ENCODE measurements at places on chromosomes 7 and 10. TPM values are rescaled to one million over a fixed set of nuclear protein-coding genes. Genes with fewer than 3 reads are reported as not detected.

The RNF133 gene
- total RNA-seq = not detected

The CLDN4 gene
- total RNA-seq = 4.6 TPM

The CYREN gene
- total RNA-seq = 73.5 TPM

The RAMP3 gene
- not detected for total RNA-seq

The HYAL4 gene
- total RNA-seq = not detected

The TEX36 gene
- not detected for total RNA-seq

The OLAH gene
- 0.20 TPM for total RNA-seq

The EXOC6 gene
- total RNA-seq = 15.4 TPM

The COL28A1 gene
- 0.53 TPM for total RNA-seq

The OR2A7 gene
- not detected for total RNA-seq

The SLC13A4 gene
- not detected for total RNA-seq

The ATOH7 gene
- 0.29 TPM for total RNA-seq

The ANKRD61 gene
- 0.75 TPM for total RNA-seq

The SH2D4B gene
- 0.03 TPM for total RNA-seq

The WNT16 gene
- not detected for total RNA-seq

The GIMAP6 gene
- total RNA-seq = not detected

The CTNNA3 gene
- total RNA-seq = not detected

The ABCA13 gene
- 0.08 TPM for total RNA-seq

The NEUROD6 gene
- total RNA-seq = not detected

The FLNC gene
- 4.1 TPM for total RNA-seq

The WNT8B gene
- total RNA-seq = 0.03 TPM

The ABCB1 gene
- total RNA-seq = 0.29 TPM

The GIGYF1 gene
- total RNA-seq = 11.9 TPM

The SKIDA1 gene
- total RNA-seq = 1.5 TPM

The DYNC1I1 gene
- total RNA-seq = 0.13 TPM

The NUDT13 gene
- 2.5 TPM for total RNA-seq

The HTRA1 gene
- total RNA-seq = 57.5 TPM

The PNLIP gene
- total RNA-seq = not detected

The ZCWPW1 gene
- 1.6 TPM for total RNA-seq

Measured in A549 treated with CORT108297 at 1 μM for 4 hours (cell line).